Thoracic aorta (tissue), 2 donors: ENCODE measurements at places on chromosomes 2 and 18. TPM values are rescaled to one million over a fixed set of nuclear protein-coding genes. Genes with fewer than 3 reads are reported as not detected.

GRCh38 chr2:10400002-10400401 lies 48.1 kb downstream of the ODC1 start:
- no peak for DNase-seq

The EFEMP1 gene
- total RNA-seq, result 1,782 TPM

DNA sequence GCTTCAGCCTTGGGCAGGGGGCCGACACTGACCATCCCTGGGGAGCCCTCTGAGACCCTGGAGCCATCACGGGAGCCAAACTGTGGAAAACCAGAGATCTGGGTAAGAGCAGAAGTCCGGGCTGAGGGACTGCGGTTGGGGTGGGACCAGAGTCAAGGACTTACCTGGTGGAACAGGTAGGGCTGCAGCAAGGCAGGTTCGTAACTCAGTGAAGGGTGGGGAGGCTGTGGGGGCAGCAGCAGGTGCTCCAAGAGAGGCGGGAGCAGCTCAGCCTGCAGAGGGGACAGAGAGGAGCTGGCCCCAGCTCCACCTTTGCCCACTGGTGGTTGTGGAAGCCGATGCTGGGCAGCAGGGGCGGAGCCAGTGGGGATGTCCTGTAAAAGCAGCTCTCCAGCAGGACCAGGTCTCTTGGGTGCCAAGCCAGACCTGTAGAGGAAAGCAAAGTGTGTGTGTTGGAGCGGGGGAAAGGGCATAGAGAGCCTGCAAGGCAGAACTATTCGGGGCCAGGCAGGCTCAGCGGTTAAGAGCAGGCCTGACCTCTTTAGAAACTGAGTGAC lies 6.7 kb downstream of the PTPRN start:
- DNase-seq, result no peak

DNA sequence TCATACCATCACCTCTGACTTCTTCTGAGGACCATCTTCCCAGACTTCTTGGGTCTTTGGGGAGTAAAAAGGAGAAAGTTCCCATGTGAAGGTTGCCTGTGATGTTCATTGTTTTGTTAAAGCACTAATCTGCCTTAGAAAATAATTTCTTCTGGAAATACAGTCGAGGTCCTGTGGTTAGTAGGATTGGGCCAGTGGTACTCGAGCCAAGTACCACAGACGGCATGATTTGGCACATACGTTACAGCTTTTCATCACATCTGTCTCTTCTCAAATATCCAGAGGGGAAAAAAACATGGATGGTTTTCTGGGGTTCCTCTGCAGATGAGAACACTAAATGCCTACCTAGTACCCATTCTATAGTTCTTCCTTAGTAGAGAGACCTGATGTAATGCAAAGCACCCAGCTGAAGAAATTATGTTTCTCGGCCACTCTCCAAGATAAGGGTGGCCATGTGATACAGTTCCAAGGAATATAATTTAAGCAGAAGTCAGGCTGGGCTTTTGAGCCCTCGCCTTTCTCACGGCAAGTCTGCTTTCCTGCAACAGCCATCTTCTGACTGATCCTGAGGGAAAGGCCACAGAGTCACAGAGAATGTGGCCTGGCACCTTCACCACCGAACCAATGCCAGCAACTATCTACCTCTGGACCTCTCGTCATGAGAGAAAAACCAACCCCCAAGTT lies 161.0 kb downstream of the RNF152 start:
- DNase-seq, result no peak
